ENCODE measurements at places on chromosomes 2 and 18. TPM values are rescaled to one million over a fixed set of nuclear protein-coding genes. Genes with fewer than 3 reads are reported as not detected.

GRCh38 chr2:166156985-166157490, 29.2 kb upstream of the SCN1A start:
- no peak for DNase-seq

GRCh38 chr2:218896501-218897393, 16.1 kb downstream of the WNT10A start:
- DNase-seq = no peak

GRCh38 chr18:75173125-75173432, 35.9 kb downstream of the PTGR3 start:
- DNase-seq = no peak

GRCh38 chr2:11679016-11679415, 9.0 kb upstream of the NTSR2 start:
- no peak for DNase-seq

MYOM1 gene
- total RNA-seq = 4.8 TPM

- no peak for DNase-seq
These were observed 79.7 kb downstream of the EHBP1 start for GRCh38 chr2:62785216-62785615.

- DNase-seq = no peak
These were observed 51.7 kb downstream of the GFPT1 start for GRCh38 chr2:69335311-69335710.

DNA sequence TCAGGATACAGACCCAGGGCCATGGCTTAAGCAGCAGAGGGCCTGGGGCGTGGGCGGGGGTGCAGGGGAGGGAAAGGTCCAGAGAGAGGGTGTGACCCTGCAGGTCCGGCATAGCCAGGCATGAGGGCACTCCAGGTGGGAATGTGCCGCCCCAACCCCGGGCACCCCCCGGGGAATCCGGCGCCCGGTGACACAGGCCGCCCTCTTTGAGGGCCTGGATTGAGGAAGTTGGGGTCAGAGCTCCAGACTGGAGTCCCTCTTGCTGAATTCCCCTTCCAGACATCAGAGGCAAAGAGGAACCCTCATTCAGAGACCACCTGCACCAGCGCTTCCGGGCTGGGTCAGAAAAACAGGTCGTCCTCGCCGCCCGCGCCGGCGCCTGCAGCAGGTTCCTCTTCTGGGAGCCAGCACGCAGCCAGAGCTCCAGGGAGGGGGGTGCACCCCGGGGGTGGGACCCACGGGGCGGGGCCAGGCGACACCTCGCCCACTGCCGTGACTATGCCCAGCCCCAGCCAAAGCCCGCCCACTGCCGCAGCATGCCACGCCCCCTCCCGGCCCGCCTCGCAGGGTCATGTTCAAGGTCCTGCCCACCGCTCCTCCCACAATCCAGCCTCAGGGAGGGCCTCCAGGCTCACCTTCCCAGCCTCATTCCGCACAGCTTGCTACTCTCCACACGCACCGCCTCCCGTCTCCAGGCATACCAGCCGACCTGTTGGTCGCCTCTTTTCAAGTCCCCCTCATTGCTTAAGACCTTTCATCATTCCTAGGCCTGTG, 98.3 kb upstream of the ID2 start:
- DNase-seq = peak; percentile 85

DNA sequence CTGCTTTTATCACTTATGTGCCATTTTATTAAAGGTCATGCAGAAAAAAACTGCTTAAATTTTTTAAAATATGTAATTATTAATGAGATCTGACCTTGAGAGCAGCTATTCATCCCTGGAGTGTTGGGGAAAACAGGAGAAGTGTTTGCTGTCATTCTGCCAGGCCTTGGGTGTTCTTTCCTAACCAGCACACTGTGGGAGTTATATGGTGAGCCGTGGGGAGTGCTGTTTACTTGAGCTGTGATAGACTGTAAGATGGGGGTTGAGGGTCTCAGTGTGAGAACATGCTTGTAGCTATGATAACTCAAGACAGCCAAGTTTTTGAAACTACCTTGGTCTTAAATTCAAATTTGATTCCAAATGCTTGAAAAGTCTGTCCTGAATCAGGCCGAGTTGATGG, 101.3 kb upstream of the ARHGAP28 start:
- no peak for DNase-seq

GRCh38 chr18:13424363-13424762, 205.8 kb downstream of the LDLRAD4 start:
- DNase-seq = no peak

CASP10 gene
- total RNA-seq = 12.9 TPM

OR6B3 gene
- 14.0 TPM for total RNA-seq

GRCh38 chr2:122055521-122055931, 300.1 kb downstream of the TSN start:
- no peak for DNase-seq

ATL2 gene
- total RNA-seq = 108 TPM

GRCh38 chr2:110791435-110791834, 59.1 kb downstream of the ACOXL start:
- DNase-seq = no peak

- DNase-seq = peak; percentile 24
These were observed at the start of gene TCF4 for GRCh38 chr18:55588111-55588869. Gene TCF4 (minus strand): TSS chr18:55588192. CDS start chr18:55587116, 1,076 bp downstream.

Measured in tibial nerve (tissue), 4 donors.